MCF 10A (cell line): ENCODE measurements at places on chromosomes 5 and 9. TPM values are rescaled to one million over a fixed set of nuclear protein-coding genes. Genes with fewer than 3 reads are reported as not detected.

- no peak for DNase-seq
Observed at GRCh38 chr5:159427180-159428012, 97.1 kb upstream of the IL12B start.

GRCh38 chr9:73269430-73270101 is 117.9 kb downstream of the ANXA1 start:
- peak; percentile 44 for DNase-seq

DNA sequence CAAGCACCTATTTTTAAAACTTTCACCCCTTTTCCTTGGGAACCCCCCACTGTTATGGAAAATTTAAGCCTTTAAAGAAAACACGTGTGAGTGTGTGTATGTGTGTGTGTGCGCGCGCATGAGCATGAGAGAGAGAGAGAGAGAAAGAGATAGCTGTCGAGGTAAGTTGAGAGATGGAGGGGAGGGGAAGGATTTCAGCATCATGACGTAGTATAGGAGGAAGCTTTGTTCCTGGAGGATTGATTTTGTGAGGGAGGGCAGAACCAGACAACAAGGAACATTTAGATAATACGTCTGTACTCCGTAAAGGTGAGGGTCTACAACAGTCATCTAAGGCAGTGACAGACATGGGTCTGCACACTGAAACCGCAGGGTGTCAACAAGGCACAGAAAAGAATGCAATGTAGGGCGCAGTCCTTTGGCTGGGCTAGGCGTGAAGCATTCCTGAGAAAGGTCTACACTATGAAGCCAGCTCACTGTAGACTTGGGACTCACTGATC is 227.7 kb downstream of the SMARCA2 start:
- DNase-seq = no peak

- DNase-seq = peak; percentile 60
Observed at GRCh38 chr9:69223605-69224004, 49.5 kb downstream of the TJP2 start.

DNA sequence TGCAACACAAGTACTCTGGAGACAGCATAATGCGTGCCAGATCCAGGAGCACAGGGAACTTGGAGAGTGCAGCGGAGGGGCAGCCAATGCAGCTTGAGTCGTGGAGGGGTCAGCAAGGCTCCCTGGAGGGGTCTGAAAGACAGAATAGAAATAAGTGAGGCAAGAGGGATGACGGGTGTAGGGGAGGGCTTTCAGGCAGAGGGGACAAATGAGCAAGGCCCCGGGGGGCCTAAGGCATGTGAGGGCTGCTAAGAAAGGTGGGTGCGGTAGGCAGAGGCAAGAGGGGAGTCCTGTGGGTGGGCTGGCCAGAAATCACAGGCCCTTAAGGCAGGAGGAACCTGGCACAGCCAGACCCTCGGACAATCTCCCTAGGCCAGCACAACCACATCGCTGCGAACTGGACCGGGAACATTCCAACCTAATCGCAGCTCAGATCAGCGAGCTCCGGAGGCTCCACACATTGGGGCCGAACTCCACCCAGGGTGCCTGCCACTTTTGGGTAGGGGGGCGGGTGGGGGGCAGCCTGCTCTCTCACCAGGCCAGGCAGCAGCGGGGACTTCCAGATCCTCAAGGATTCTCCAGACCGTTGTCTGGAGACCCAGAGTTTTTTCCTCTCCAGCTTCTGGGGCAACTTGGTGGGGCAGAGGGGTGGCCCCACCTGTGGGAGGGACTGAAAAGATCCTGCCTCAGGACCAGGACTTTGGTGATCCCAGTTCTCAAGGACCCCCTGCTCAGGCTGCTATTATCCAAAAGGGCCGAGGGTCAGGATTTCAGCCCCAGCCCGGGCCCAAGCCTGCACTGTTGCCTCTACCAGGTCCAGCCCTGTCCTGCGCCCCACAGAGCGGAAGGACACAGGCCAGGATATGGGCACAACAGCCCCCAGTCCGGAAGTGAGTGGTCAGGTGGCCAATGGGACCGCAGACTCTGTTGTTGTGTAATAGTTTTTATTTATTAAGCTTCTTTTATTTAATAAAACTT is 22.7 kb upstream of the CYSTM1 start:
- no peak for DNase-seq

GRCh38 chr9:3941758-3942157 is 358.1 kb downstream of the GLIS3 start:
- DNase-seq = no peak

DNA sequence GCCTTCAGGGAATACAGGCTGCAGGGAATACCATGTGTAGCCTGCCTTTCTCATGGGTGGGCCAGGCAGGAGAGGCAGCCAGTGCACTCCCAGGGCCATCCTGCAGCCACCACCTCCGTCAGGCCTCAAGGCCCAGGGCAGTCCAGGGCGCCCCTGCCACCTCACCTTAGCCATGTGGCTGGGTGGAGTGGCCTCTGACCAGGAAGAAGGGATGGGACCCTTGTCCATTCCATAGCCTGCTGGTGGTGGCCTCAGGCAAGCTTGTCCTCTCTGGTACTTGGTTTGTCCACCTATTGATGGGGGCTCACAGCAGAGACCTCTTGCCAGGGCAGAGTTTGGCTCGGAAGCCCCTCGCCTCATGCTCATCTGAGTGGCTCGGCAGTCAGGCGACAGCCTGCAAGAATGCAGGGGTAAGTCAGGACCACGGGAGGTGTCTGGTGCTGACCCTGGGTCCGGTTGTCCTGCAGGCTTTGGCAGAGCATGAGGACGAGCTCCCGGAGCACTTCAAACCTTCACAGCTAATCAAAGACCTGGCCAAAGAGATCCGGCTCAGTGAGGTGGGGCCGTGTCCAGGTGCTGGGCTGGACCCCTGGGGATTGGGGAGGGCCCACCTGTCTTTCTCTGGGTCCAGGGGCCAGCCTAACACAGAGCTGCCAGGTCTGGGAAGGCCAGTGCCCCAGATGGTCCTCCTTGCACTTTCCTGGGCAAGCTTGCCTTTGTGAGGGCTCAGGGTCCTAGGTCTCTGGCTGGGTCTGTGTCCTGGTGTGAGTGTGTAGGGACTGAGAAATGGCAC is 82.9 kb downstream of the PHF2 start:
- DNase-seq = no peak

- no peak for DNase-seq
Observed at GRCh38 chr9:4117835-4118610, 181.8 kb downstream of the GLIS3 start.

DNA sequence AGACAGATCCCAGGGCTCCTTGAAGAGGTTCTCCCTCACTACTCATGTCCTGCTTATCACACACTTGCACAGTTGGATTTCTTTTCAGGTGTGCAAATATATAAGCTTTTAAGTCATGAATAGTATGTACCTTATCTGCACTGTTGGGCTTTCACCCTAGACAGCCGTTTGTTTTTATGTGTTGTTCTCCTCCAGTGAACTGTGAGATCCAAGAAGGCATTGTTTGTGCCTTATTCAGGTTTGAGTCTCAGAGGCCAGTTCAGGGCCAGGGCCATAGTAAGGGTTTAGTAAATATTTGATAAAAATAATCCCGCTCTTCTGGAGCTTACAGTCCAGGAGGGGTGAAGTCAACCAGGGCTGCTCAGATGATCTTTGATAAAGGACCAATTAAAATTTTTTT is 480.0 kb downstream of the TMEM38B start:
- DNase-seq = no peak

DNA sequence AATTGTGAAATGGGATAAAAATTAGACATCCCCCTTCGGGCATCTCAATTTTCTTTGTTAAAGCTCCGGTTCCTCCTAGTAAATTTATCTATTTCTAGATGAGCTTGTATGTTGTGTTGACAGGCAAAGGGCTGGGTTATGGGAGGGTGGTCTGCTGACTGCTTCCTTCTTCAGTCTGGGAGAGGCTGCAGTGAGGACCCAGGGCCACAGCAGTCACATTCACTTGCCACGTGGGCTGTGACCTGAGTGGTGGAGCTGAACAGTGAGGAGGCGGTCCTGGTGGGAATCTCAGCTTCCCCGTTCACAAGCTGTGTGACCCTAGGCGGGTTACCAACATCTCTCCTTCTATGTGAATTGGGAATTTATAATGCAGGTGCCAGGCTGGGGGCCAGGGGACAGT is 57.5 kb upstream of the RXRA start:
- no peak for DNase-seq

DNA sequence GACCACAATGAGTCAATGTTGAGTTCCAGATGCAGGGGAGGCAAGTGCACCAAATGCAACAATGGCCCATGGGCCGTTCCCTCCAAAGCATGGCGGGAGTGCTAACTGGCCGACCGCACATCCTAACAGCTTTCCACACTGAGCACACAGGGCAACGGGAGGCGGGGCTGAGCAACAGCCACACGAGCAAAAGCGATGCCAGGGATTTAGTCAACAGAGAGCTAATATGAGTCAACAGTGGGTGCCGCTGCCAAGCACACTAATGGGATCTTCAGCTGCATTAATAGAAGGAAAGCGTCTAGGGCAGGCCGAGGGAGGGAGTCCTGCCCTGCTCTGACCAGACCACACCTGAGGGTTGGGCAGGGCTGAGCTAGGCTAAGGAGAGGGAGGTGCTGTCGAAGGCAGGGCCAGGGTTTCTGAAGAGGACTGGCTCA is 4.6 kb downstream of the EPB41L4B start:
- peak; percentile 99 for DNase-seq

DNA sequence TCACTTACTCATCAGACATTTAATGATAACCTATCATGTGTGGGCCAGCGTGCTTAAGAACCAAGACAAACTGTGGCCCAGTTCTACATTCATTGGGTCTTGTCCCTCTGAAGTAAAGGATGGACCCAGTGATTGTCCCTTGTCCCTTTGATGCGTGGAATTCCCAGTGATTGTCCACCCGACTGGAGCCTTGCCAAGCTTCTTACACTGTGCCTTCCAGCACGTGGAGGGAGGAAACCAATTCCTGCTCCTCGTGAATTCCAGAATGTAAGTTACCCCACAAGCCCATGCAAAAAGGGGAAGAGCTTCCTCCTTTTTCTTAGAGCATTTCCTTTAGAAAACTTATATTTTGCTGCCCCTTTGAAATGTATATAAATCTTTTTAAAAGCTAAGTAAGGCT is 7.9 kb downstream of the CKMT2 start:
- DNase-seq = no peak

GRCh38 chr9:4333231-4333740 is 33.4 kb upstream of the GLIS3 start:
- peak; percentile 45 for DNase-seq

DNA sequence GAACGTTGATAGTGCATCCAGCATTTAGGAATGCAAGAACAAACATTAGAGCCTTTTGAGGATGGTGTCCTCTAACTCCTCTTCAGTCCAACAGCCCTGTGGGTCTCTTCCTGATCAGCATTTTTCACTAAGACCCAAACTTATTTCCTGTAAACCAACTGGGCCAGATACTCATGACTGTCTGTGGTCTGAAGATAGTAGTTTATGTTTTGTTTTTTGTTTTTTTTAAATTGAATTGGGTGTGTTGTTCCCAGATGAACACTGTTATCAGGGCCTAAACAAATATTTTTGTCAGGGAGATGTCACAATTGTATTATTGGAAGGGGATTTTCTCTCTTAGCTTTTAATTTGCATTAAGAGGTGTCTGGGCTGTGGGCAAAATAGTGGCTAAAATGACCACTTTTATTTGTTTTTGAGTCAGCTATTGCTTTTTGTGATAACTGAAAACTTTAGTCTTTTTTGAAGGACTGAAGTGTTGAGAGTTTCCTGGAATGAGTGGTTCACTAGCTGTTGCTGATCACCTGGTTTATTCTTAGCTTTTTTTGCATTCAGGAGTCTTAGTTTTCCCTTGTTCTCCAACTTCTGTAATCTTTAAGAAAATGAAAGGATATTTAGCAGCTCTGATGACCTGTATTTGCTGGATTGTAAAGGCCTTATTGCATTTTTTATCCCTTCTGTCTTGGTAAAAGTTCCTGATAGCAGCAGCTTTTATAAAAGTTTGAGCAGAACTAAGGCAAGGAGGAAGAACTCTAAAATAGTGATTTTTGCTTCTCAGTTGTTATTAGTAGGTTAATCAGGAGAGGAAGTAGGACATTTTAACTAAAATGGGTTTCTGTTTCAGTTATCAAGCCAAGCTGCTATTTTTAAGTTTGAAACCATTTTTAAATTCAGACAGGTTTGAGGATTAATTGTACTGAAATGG is 5.5 kb downstream of the MAN2A1 start:
- DNase-seq = no peak

GRCh38 chr5:14588145-14588544 is 6.6 kb downstream of the OTULINL start:
- no peak for DNase-seq

DNA sequence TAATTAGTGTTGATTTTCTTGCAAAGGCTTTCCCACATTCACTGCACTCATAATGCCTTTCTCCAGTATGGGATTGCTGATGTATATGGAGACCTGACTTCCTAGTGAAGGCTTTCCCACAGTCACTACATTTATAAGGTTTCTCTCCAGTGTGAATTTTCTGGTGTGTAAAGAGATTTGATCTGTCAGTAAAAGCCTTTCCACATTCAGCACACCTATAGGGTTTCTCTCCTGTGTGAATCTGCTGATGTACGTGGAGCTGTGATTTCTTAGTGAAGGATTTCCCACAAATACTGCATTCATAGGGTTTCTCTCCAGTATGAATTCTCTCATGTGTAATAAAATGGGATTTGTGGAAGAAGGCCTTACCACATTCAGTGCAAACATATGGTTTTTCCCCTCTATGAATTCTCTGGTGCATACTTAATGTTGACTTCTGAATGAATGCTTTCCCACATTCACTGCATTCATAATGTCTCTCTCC is 31.1 kb downstream of the ZNF484 start:
- DNase-seq = no peak

DNA sequence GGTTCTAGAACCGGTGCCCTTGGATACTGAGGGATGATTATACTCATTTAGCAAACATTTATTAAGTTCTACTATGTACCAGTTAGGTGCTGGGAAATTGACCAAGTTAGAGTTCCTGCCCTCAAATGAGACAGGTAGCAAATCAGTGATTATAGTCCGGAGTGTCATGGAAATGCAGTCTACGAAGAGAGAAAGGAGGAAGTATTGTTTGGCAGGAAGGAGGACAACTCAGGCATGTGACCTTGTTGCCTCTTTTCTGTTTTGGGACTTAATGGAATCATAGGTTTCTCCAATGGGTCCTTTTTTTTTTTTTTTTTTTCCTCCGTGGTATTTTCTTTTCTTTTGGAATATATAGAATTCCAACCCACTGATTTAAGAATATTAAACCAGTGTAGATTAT is 28.0 kb downstream of the OSTF1 start:
- DNase-seq = no peak

- peak; percentile 89 for DNase-seq
Observed at GRCh38 chr5:180353048-180353979, at the start of gene GFPT2. Gene GFPT2 (minus strand): TSS chr5:180353336. CDS start chr5:180353217, 119 bp downstream.

DNA sequence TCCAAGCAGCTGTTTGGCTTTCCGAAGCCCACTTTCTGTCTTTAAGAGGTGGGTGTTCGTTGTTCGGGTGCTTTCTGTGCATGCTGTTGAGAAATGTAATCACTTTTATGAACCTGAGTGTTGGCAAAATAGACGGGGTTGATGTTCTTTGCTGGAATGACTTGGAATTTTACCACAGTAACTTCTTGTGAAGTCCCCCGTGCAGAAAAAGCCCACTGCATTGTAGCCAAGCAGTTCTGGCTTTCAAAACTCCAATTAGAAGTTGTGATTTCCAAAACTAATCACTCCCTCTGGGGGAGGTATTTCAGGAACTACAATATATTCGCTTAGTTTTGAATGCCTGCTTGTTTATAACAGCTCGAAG is 111.1 kb downstream of the PAM start:
- DNase-seq = no peak

The SPATA6L gene
- total RNA-seq = 3.7 and 5.5 TPM in 2 replicates

The PCDHA1 gene
- 0.07 TPM in 1 of 2 replicates, not detected in the other for total RNA-seq

The MAMDC2 gene
- not detected in 2 replicates for total RNA-seq

The DOK3 gene
- 5.4 and 6.0 TPM in 2 replicates for total RNA-seq

The AHRR gene
- total RNA-seq = 3.2 and 3.3 TPM in 2 replicates

The IFNA21 gene
- total RNA-seq = not detected in 2 replicates
